Epithelial cell of proximal tubule (primary cell): ENCODE measurements at places on chromosomes 5 and 9. TPM values are rescaled to one million over a fixed set of nuclear protein-coding genes. Genes with fewer than 3 reads are reported as not detected.

The CCL19 gene
- not detected in 2 replicates for total RNA-seq

The SLC36A3 gene
- total RNA-seq, result not detected in 2 replicates

The TXNDC8 gene
- not detected in 2 replicates for total RNA-seq

The RNF44 gene
- 10.9 and 17.1 TPM in 2 replicates for total RNA-seq

The SLC45A2 gene
- not detected in 2 replicates for total RNA-seq

The PCDHGA5 gene
- total RNA-seq, result 0.14 and 0.63 TPM in 2 replicates

The CTNND2 gene
- total RNA-seq, result 0.12 TPM in 1 of 2 replicates, not detected in the other

The SETD9 gene
- 8.8 and 36.4 TPM in 2 replicates for total RNA-seq

The FOXD4L3 gene
- not detected in 2 replicates for total RNA-seq

The PCDHB13 gene
- 0.23 and 0.29 TPM in 2 replicates for total RNA-seq

The FOXD4L4 gene
- total RNA-seq, result not detected in 2 replicates

The GAS1 gene
- 1.7 and 3.3 TPM in 2 replicates for total RNA-seq

- DNase-seq, result no peak
These were observed 2.2 kb downstream of the PBX3 start for GRCh38 chr9:125749287-125749935.

DNA sequence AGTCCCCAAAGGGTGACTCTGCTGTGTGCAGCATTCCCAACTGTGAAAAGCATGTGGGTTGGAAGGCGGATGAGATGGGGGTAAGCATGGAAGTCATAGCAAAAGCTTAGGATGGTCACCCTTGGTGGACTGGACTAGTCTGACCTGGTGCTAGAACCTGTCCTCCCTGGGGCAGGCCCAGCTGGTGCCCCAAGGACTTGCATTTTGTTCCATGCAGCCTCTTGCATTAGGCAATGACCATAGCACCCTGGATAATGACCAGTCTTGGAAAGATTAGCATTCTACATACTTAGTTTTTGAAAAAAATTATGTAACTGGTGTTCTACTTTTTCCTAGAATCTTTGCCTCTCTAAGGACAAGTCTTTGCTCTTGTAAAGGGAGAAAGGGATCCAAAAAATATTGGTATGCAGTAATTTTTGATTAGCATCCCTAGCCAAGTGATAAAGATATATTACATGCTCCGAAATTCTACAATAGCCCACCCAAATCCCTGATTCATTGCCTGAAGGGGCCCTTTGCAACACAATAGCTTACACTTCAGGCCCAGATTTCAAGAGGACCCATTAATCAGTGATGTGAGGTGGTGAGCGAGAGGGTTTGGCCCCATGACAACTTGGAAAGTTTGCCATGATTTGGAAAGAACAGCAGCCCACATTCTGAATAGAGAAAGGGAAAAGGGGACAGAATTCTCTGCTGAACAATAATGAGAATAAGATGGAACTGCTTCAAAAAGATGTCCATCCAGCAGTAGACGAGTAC, 93.3 kb upstream of the CD180 start:
- DNase-seq, result no peak

- no peak for DNase-seq
These were observed 138.8 kb upstream of the CD180 start for GRCh38 chr5:67335426-67335825.

DNA sequence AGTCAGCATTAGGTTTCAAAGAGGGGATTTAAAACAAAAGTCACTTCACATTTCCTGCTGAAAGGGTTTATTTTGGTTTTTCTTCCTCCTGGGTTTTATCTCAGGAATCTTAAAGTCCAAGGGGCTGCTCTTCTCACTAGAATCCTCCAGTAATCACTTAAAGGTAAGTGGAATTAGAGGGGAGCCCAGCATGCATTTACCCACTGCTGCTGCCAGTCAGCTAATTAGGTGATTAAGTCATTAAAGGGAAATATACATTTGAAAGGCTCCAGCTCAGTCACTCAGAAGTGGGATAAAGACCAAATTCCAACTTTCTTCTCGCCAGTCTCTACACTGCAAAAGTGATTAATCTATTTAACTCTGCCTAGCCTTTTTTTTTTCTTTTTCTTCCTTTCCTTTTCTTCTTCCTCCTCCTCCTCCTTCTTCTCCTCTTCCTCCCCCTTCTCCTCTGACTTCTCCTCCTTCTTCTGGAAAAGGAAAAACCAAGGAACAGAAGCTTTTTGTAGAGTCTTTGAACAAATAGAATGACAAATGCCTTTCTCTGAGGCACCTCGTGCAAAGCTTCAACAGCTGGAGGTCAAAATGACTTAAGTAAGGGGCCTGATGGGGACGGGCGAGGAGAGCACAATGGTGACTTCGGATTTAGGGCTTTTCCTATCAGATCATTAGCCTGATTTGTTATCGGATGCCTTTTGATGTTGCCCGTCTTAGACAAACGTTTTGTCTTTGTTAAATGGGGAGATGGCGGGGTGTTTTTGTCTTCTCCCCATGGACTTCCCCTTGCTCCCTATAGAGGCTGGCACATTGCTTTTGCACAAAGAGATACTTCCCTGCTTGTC, 617.6 kb downstream of the IRX1 start:
- no peak for DNase-seq

DNA sequence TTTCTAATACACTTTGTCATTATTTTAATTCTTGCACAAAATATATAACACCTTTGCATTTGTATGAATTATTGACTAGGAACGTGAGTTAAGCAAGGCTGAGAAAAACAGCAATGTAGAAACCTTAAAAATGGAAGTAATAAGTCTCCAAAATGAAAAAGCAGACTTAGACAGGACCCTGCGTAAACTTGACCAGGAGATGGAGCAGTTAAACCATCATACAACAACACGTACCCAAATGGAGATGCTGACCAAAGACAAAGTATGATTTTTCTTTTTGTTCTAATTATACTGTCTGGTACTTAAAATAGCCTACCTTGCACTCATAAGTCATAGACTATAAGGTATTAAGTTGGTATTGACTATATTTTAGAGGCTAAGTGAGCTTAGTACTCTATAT, 34.4 kb downstream of the RAD50 start:
- DNase-seq, result no peak

DNA sequence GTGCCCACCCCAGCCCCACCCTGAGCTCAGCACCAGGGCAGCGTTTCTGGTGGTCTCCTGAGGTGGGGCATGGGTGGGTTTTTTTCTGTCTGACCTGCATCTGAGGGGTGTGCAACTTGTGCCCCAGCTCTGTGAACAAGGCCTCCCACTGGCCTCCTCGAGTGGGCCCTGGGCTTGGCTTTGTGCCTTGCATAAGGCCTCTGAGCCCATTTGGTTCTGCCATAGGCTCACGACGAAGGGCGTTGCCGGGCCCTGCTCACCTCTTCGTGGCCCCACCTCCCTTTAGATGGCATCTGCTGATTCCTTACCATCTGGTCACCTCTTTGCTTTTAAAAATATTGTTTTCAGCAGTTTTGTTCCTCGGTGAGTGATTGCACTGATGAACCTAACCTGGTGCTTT, 127.1 kb upstream of the COL5A1 start:
- DNase-seq, result no peak

GRCh38 chr9:136212345-136212950, 7.5 kb upstream of the LHX3 start:
- no peak for DNase-seq

DNA sequence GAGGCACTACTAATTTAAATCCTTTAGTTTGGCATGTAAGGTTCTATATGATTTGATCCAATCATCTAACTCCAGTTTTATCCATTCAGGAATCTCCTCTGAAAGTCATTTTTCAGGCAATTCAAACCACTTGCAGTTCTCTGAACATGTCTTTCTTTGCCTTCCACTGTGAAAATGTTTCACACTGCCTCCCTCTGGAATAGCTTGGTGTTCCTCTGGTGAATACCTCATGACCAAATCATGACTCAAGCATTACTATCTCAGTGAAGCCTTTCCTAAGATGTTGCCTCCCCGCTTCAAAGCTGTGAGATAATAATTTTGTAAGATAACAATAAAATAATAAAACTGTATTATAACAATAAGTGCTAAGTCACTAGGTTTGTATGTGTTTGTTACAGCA, 981.1 kb downstream of the DTWD2 start:
- DNase-seq, result no peak

GRCh38 chr5:8470489-8470888, 601.5 kb downstream of the MTRR start:
- no peak for DNase-seq

- no peak for DNase-seq
These were observed 1156.4 kb downstream of the FOXD4L5 start for GRCh38 chr9:64128572-64128971.

DNA sequence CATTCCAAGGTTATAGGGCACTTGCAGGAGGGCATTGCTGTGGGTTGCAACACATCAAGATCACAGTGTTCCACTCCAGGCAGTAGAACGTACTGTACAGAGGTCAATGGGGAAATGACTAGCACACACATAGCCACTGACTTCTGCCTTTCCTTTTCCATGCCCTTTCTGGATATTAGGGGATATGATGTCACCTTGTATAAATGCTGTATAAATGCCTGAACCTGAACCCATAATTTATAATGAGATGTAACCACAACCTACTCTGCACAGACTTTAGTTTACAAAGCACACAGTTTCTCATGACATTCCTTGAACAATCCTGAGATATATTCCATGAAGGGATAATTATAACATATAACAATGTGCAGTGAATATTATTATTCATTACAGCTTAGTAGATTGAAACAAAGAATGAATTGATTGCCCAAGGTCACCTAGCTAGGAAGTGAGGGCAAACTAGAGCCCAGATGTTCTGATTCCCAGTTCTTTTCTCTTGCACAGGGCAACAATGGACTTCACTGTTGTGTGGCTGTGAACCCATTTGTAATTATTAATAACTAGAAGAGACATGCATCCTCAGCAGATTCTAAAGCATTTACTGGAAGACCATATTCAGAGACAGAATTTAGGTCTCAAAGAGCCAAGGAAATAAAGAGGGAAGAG, 5.6 kb upstream of the ABLIM3 start:
- no peak for DNase-seq

- no peak for DNase-seq
These were observed 23.6 kb upstream of the ANXA2R start for GRCh38 chr5:43063721-43064171.

- DNase-seq, result no peak
These were observed 36.4 kb downstream of the GLT6D1 start for GRCh38 chr9:135602789-135603481.
